ENCODE measurements at places on chromosomes 7 and 10.

DNA sequence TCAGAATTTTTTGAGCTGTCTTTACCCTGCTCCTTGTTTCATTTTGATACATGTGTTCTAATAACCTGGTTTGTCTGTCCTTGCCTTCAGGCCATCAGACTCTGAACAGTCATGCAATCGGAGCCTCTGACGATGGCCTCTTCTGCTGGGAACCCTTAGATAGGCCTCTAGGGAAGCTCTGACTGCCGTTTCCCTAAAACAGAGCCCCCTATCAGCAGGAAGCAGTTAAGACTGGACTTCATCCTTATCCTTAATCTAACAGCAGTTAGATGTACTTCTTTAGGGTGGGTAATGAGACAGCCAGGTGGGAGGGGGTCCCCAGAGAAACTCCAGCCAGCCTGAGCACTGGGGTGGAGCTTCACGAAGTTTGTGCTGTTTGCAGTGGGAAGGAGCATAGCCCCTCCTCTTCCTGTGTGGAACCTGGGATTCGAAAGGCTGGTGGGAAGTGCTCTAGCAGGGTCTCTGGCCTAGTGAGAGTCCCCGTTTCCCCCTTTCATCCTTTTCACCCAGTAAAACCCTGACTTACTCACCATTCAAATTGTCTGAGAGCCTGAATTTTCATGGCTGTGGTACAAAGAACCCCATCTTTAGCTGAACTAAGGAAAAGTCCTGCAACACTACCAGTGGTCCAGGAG lies 28.4 kb upstream of the SORCS3 start:
- no peaks in the 10 kb centered on the region for H3K36me3 ChIP-seq
- no peaks in the 10 kb centered on the region for H3K4me1 ChIP-seq
- no peak overlapping the region for H3K4me3 ChIP-seq
- DNase-seq = no peak

- DNase-seq = no peak
- no peaks in the 10 kb centered on the region for H3K4me1 ChIP-seq
- H3K4me3 ChIP-seq = no peak overlapping the region
- peaks cover 3% of the 10 kb centered on the region for H3K36me3 ChIP-seq
- no peak overlapping the region for H3K27ac ChIP-seq
Measured at GRCh38 chr10:71344993-71345480, 26.0 kb downstream of the SLC29A3 start.

- H3K4me1 ChIP-seq = no peaks in the 10 kb centered on the region
- peaks cover 5% of the 10 kb centered on the region for H3K27me3 ChIP-seq
- DNase-seq = no peak
- no peaks in the 10 kb centered on the region for H3K36me3 ChIP-seq
- H3K4me3 ChIP-seq = no peak overlapping the region
Measured at GRCh38 chr10:129869596-129870473, 94.2 kb downstream of the EBF3 start.

GRCh38 chr7:157597562-157597961 lies 260.8 kb downstream of the DNAJB6 start:
- DNase-seq = no peak
- no peaks in the 10 kb centered on the region for H3K36me3 ChIP-seq
- H3K4me3 ChIP-seq = no peak overlapping the region
- H3K27ac ChIP-seq = no peak overlapping the region
- H3K4me1 ChIP-seq = no peaks in the 10 kb centered on the region
- no peaks in the 10 kb centered on the region for H3K27me3 ChIP-seq

Measured in T-cell (primary cell).